ENCODE measurements at places on chromosomes 5 and 9.
A peak's percentile ranks its signal among the peaks of the same experiment; 100 is the strongest.

DNA sequence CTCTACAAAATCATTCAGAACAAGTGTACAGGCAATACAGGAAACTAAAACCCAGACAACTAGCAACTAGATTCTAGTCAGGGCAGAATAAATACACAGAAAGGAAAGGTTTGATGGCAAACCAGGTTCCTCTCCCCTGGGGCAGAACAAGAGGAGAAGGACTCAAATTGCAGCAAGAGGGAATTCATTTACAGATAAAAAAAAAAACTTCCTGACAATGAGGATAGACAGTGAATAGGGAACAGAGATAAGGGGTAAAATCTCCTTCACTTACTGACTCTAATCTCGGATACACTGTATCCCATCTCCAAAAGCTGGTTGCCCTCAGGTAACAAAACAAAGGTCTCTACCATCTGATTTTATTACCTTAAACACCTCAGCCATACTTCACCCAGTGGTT is 244.0 kb downstream of the SEC61B start:
- no peak for DNase-seq

GRCh38 chr5:1204693-1205242 is 3.4 kb downstream of the SLC6A19 start:
- no peak for DNase-seq

- DNase-seq = no peak
These were observed 281.3 kb downstream of the ARHGAP26 start for GRCh38 chr5:143051244-143052058.

GRCh38 chr9:36153746-36154145 is 15.4 kb upstream of the CCIN start:
- DNase-seq = no peak

DNA sequence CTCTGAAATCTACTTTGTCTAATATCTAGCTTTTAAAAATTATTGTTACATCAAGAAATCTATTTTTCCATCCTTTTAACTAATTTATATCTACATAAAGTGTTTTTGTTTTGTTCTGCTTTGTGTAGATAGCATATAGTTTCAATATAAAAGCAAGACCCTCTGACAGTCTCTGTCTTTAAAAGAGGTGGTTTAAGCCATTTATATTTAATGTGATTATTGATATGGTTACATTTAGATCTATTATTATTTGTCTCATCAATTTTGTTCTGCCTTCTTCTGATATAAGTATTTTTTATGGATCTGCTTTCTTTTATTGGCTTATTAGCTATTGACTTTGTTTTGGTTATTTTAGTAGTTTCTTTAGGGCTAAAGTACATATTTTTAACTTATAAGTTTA is 16.0 kb downstream of the HMGXB3 start:
- DNase-seq = no peak

DNA sequence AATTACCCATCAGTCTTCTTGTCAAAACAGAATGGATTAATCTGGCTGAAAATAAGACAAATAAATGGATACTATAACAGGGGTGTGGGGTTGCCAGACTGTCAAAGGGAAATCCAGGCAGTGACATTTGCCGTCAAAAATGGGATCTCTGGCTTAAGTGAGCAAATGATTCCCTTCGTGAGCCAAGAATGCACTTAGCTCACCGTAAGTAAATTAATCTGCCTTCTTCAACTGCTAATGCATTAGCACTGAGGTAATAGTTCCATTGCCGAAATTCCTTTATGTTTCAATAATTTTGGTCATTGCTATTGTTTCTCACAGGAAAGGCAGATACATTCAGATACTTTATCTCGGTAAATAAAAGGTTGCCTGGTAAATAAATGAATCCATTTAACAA is 377.8 kb downstream of the KIAA0825 start:
- DNase-seq = no peak

DNA sequence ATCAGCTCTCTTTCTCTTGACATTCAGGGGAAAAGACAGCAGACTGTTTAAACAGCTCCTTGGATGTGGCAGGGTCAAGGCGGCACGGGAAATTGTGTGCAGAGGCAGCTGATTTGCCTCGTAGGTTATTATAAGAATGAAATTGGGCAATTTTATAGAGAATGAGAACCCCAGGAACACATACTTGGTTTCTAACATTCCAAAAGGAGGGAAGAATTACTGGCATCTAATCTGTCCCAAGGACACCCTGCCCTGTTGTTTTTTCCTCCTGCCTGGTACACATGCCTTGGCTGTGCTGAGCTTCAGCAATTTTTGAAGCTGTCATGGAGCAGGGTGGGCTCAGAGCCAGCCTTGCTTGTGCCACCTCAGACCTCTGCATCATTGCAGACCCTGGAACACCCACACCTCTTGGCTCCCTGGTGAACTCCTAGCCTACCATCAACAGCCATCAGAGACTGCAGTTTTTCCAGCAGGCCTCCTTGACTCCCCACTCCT is 143.6 kb downstream of the BOD1 start:
- DNase-seq = no peak

- DNase-seq = no peak
These were observed 7.0 kb downstream of the STOM start for GRCh38 chr9:121362813-121363621.

DNA sequence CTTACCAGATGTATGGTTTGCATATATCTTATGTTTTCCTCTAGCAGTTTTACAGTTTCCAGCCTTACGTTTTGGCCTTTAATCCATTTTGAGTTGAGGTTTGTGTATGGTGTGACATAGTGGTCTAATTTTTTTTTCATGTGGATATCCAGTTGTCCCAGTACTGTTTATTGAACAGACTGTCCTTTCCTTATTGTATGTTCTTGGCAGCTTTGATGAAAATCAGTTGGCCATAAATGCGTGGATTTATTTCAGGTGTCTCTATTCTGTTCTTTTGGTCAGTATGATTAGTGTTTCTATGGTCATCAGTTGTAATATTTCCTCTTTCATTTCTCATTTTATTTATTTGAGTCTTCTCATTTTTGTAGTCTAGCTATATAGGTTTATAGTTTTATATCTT is 42.4 kb downstream of the SRFBP1 start:
- no peak for DNase-seq

DNA sequence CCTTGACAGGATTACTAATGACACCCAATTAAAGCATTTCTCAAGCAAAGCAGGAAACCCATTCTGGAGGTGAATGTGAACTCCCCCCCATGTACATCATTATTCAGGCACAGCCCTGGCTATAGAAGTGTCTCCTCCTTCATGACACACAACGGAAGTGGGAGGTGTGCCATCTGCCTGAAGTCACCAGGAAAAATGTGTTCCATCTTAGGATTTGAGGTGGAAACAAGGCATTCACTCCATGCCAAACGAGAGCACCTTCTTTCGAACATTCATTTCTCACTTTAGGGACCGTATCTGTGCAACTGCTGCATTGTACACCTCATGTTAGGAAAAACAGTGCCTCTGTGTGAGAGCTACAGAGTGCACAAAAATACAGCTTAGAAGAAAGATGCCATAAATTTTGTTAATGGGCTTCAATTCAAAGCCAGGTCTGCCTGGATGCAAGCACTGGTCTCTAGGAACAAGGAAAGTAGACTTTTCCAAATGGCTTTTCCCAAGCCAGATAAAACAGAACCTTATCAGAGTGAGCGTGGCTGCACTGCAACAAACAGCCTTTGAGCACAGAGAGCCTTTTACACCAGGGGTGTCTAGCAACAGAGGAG is 19.4 kb downstream of the GOLM1 start:
- no peak for DNase-seq

- DNase-seq = no peak
These were observed 124.3 kb upstream of the SLC24A2 start for GRCh38 chr9:19913151-19913550.

- DNase-seq = no peak
These were observed 121.6 kb upstream of the TNPO1 start for GRCh38 chr5:72694856-72695255.

DNA sequence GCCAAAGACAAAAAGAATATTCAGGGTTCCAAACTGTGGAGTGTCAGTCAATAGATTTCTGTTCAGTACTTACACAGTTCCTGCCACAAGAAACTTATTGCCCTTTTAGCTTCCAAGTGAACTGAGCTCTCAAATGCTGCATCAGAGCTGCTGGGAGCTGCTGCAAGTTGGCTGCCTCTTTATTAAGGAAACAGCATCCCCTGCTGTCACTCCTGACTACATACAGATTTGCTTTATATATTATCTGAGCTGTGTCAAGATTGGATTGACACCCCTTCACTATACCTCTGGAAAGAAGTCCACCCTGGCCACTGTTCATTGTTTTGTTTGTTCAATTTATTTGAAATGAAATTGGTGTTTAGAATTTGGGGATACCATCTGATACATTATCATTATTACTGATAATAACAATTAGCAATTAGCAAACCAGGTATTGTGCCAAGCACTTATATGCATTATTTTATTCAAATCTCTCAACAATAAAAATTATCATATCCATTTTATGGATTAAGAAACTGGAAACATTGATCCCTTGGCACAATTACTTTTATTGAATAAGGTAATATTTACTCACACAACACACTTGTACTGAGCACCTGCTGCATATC is 16.4 kb upstream of the C5orf58 start:
- DNase-seq = no peak

DNA sequence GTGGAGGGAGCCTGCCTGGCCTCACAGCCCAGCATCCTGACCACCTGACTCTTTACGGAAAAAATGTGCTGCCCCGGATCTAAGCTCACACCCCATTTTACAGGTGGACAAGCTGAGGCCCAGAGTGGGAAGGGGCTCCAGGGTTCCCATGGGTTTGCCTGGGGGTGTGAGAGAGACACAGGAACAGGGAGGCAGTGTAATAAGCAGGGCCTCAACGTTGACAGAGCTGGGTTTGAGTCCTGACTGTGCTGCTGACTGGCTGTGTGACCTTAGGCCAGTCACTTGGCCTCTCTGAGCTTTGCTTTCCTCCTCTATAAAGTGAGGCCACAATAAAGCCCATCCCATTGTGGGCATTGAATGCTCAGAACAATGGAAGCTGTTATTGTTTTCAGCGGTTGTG is 73.7 kb downstream of the HMCN2 start:
- no peak for DNase-seq

- DNase-seq = no peak
These were observed 134.0 kb upstream of the MYO10 start for GRCh38 chr5:17069995-17070511.

- no peak for DNase-seq
These were observed 2.5 kb downstream of the PMPCA start for GRCh38 chr9:136412962-136413361.

DNA sequence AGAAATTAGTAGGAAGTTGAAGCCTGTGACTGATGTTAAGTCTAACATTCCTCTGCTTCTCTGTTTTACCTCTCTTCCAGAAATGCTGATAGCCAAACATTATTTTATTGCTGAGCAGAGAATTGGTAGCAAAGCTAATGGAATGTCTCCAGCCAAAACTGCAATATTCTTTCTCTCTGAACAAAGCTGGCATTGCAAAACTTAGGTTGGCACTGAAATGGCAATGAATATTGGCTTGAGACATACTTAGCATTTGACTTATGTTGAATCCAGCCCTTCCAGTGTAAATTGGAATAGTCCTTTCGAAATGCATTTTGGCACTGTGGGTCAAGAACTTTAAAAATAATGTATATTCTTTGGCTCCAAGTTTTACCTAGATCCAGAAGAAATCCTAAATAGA is 21.1 kb downstream of the FAF2 start:
- no peak for DNase-seq

- no peak for DNase-seq
These were observed 16.8 kb upstream of the CCDC192 start for GRCh38 chr5:127686424-127686823.

GRCh38 chr5:159206818-159207217 is 2.5 kb downstream of the RNF145 start:
- DNase-seq = no peak

GRCh38 chr9:85038824-85039608 is 369.5 kb downstream of the NTRK2 start:
- no peak for DNase-seq

DNA sequence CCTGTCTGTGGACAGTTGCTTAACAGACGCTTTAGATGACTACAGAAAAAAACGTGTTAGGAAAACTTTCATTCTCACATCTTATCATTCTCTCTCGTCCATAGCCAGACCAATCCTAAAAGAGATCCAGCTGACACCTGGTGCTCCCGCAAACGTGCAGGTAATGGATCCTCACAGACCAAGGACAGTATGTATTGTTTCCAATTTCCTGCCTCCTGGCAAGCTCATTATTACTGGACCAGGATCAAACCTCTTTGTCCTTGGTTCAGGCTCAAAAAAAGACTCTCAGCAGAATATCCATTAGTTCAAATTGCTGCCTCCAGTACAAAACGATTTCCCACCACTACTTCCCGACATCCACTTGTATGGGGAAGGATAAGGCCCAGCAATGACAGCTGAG is 62.4 kb downstream of the SERINC5 start:
- no peak for DNase-seq

DNA sequence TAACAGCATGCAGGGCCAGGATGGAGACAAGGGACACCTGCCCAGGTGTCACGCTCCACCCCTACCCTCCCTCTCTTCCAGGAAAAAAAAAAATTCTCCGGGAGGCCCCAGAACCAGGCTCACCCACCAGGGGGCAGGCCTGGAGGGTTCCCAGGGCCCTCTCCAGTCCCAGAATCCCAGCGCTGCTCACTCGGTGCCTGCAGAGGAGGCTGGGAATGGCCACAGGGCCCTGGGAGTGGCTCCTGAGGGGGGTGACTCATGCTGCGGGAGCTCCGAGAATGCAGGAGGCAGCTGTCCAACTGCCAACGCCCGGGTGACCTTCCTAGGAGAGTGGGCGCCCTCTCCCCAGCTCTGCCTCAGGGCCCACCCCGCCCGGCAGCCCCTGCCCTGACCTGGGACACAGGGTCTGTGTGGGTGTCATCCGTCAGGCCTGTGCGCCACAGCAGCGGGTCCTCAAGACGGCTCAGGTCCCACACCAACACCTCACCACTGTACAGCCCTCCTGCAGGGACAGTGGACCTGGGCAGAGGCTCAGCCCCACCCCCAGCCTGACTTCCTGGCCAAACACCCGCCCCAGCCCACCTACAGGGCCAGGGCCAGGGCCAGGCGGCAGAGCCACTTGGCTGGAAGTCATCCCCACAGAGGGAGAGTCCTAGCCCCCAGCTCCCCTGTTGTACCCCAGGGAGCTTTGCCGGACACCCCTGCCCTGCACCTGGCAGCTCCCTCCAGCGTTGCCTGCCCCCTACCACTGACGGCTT is 21.2 kb downstream of the DYNC2I2 start:
- no peak for DNase-seq

DNA sequence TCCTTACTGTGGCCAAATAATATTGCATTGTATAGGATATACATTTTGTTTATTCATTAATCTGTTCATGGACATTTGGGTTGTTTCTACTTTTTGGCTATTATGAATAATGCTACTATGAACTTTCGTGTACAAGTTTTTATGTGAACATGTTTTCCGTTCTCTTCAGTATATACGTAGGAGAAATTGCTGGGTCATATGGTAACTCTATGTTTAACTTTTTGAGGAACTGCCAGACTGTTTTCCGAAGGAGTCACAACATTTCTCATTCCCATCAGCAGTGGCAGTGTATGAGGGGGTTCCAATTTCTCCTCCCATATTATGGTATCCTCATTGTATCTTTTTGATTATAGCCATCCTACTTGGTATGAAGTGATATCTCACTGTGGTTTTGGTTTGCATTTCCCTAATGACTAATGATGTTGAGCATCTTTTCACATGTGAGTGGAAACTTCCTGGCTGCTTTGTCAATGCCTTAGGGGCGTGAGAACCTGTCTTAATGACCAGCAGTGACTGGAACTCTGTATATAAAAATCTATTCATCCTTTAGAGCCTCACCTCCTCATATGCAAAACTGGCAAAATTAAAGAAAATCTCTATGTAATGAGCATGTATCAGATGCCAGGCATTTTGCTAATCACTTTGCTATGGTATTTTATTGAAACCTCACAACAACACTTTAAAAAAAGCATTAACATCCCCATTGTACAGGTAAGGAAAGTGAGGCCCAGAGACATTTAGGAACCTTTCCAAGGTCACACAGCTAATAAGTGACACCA is 47.8 kb upstream of the TGFBR1 start:
- DNase-seq = peak; percentile 63

Measured in CD4-positive, alpha-beta T cell treated with Interleukin-4 for 4 hours (primary cell).